ENCODE measurements at places on chromosomes 2 and 18. TPM values are rescaled to one million over a fixed set of nuclear protein-coding genes. Genes with fewer than 3 reads are reported as not detected.

- H3K27ac ChIP-seq: no peak overlapping the region
- no peak for DNase-seq
- no peaks in the 10 kb centered on the region for H3K4me1 ChIP-seq
- no peaks in the 10 kb centered on the region for H3K36me3 ChIP-seq
- H3K4me3 ChIP-seq: no peak overlapping the region
Measured at GRCh38 chr2:6370753-6371551, 494.8 kb downstream of the CMPK2 start.

DNA sequence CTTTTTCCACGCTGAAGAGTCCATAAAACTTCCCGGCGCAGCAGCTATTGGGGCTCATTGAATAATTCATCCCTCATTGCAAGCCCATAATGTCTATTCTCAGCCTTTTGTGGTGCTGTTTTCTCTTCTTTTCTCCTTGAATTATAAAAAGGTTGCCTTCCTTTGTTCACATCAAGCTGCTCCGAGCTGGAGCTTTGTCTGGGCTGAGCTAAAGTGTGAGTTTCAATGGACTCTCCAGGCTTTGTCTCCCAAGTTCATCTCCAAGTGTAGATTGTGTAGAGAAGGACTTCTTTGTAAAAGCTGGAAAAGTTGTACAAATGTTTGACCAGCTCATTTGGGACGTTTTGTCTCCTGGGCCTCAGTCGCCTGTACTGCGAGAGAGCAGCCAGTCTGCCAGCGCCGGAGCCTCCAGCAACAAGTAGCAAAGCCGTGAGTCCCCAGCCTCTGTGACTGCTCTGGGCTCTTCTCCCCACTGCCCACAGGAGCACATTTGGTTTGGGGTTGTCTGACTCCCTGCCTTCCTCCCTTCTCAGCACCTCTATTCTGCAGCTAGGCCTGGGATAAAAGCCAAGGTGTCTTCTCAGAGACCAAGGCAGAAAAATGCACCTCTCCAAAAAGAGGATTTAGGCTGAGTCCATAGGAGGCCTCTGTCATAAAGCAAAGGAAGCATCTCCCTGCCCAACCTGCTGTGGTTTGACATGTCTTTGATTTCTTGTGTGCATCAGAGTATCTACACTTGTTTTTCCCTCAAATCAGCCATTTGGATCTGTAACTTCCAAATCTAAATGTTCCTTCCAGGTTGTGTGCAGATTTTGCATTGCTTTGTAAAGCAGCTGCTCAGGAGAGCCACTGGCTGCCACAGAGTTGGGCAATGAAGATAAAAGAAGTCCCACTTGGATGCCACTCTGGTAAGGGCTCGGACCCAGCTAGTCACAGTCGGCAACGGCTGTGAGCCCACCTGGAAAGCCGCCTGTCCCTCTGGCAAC is 6.4 kb downstream of the PAX3 start:
- DNase-seq: no peak
- H3K27me3 ChIP-seq: peaks cover 65% of the 10 kb centered on the region
- H3K4me3 ChIP-seq: no peak overlapping the region
- no peaks in the 10 kb centered on the region for H3K36me3 ChIP-seq
- peaks cover 23% of the 10 kb centered on the region for H3K4me1 ChIP-seq

- no peaks in the 10 kb centered on the region for H3K27me3 ChIP-seq
- DNase-seq: no peak
- H3K4me1 ChIP-seq: no peaks in the 10 kb centered on the region
- H3K4me3 ChIP-seq: no peak overlapping the region
- no peaks in the 10 kb centered on the region for H3K36me3 ChIP-seq
Measured at GRCh38 chr2:34602262-34602661, 1003.2 kb upstream of the FAM98A start.

DNA sequence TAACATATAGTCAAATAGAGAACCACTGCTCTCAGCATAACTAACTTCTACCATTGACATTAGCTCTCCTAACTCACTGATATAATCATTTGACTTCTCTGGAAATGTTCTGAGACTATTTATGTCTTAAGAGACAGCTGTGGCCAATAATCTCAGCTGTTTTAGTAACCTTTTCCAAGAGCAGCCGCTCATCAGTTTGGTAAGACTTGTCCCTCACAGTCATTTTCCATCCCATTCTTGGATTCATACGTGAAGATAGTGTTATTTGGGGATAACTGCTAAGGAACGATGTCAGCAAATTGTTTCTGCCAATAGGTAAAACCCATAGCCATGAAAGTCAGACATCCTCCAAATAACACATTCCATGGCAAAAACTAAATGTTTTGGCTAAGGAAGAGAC is 127.8 kb downstream of the LNPK start:
- H3K27me3 ChIP-seq: no peaks in the 10 kb centered on the region
- peaks cover 15% of the 10 kb centered on the region for H3K4me1 ChIP-seq
- no peak overlapping the region for H3K4me3 ChIP-seq
- DNase-seq: no peak
- no peaks in the 10 kb centered on the region for H3K36me3 ChIP-seq

Gene GPR155
- polyA plus RNA-seq: under 0.01 TPM
